ENCODE measurements at places on chromosomes 2 and 18. TPM values are rescaled to one million over a fixed set of nuclear protein-coding genes. Genes with fewer than 3 reads are reported as not detected.
A peak's percentile ranks its signal among the peaks of the same experiment; 100 is the strongest.

The SLC38A11 gene
- 1.6 TPM for total RNA-seq

The CDH7 gene
- total RNA-seq = not detected

The IL37 gene
- not detected for total RNA-seq

The RTP5 gene
- total RNA-seq = not detected

The AGXT gene
- 1.6 TPM for total RNA-seq

The UGT1A7 gene
- total RNA-seq = not detected

The ZNF385B gene
- total RNA-seq = under 0.01 TPM

DNA sequence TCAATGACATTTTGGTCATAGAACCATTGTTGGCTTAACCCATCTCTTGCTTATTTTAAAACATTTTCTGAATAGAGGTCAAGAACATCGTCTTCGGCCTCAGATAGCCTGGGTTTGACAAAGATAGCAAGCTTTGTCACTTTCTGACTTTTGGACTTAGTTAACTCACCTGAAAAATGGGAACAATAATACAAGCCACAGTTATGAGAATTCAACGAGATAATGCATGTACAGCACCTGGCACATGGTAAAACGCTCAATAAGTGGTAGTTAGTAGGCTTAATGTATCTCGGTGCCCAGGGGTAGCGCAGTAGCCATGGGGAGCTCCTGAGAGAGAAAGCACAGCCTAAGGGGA is 446 bp upstream of the COPS7B start:
- H3K27ac ChIP-seq = peak overlapping the region; percentile 61
- H3K27me3 ChIP-seq = no peaks in the 10 kb centered on the region
- no peak for DNase-seq
- H3K4me1 ChIP-seq = peaks cover 52% of the 10 kb centered on the region
- peak overlapping the region; percentile 91 for H3K4me3 ChIP-seq

DNA sequence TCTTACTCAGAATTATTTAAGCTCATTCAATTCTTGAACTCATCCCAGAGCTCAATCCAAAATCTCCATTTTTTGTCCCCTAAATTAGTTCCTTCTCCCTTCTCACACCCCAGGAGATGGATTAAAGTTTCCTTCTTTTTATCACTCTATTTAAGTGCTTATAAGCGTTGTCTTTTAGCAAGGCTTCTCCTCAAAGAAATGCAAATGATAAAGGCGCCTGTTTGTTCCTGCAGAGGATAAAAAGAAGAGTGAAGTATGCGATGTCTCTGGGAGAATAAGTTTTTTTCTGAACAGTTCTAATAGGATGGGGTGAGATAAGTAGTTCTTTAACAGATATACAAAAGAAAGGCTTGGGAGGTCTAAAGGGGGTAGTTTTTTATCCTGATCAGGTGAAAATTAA is 303.3 kb downstream of the CNTNAP5 start:
- H3K4me3 ChIP-seq = no peak overlapping the region
- H3K36me3 ChIP-seq = no peaks in the 10 kb centered on the region
- H3K4me1 ChIP-seq = no peaks in the 10 kb centered on the region

DNA sequence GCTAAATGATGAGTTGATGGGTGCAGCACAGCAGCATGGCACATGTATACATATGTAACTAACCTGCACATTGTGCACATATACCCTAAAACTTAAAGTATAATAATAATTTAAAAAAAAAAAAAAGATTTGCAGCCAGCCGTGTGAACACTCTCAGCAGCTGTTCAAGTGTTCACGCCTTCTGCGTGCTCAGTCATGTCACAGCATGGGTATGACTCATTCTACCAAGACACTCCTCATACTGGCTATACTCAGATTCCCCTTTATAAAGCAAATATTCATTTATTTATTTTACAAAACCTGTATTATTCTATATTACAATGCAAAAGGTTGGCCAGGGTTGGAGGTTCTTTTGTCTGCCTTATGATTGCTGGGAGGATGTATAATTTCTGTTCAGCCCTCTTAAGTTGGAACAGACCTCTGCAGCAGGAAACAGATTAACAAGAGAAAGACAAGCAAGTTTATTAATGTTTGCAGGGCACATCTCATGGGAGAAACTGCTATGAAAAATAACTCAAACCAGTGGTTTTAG is 1230.6 kb upstream of the CHAC2 start:
- no peaks in the 10 kb centered on the region for H3K36me3 ChIP-seq
- DNase-seq = no peak
- H3K27ac ChIP-seq = no peak overlapping the region
- H3K4me1 ChIP-seq = no peaks in the 10 kb centered on the region

DNA sequence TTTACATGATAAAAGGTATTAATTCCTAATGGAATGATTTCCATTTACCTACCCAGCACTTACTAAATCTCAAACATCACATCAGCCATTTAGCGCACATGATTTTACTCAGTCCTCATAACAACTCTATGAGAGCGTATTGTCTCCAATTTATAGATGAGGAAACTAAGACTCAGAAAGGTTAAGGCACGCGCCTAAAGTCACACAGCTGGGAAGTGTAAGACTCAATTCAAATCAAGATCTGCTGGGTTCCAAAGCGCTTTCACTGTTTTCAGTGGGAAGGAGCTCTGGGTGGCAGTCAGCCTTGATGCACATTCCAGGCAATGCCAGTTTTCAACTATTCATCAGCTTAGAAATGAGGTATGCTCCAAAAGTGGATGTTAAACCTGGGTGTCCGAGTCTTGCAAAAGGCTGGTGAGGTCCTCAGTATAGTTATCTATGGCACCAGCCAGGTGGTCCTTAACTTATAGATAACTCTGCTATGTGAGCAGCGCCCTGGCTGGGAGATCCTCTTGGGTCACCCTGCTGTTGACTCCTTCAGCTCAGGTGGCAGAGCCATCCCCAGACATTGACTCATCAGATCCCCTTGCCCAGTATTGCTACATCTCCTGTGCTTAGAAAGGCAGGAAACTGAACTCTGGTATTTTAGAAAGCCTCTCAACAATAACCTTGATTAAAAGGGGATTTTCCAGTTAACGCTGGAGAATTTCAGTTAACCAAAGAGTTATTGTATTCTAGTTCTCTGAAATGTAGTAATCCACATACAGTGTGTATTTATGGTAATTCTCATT is 47.1 kb downstream of the SLC4A1AP start:
- no peak overlapping the region for H3K27ac ChIP-seq
- H3K4me1 ChIP-seq = peaks cover 31% of the 10 kb centered on the region
- no peaks in the 10 kb centered on the region for H3K36me3 ChIP-seq
- no peaks in the 10 kb centered on the region for H3K27me3 ChIP-seq
- no peak overlapping the region for H3K4me3 ChIP-seq

DNA sequence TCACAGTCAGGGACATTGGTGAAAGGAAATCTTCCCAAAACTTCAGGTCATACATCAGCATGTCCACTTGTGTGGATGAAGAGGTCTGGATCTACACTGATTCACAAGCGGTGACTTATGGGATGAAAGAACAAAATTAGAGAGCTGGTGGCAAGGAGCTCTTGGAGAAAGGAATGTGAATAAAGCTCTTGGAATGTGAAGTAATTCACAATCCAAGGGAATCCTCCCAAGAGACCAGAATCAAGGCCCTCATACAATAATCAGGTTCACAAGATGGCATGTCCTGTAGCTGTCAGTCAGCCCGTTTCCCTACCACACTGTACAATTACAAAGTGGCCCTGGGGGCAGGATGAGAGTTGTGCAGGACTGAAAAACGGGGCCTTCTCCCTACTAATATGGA is 96.2 kb downstream of the MRPS9 start:
- H3K4me3 ChIP-seq = no peak overlapping the region
- H3K27me3 ChIP-seq = no peaks in the 10 kb centered on the region
- no peak overlapping the region for H3K27ac ChIP-seq
- DNase-seq = no peak
- no peaks in the 10 kb centered on the region for H3K4me1 ChIP-seq
- no peaks in the 10 kb centered on the region for H3K36me3 ChIP-seq

DNA sequence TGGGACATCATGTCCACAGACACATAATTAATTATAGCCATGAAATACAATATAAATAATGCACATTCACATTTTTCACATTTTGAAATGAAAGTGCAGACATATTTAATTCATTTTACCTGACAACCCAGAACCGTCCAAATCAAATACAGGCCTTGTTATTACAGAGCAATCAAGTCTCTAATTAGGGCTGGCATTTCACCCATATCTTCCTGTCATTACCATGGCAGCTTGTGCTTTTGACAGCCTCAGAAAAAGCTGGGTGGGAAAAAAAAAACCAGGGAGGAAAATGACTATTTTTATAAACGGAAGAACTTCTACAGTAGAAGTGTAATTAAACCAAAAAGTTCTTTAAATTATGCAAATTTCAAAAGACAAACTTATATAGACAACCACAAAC is 436.4 kb downstream of the FBXO15 start:
- H3K4me3 ChIP-seq = no peak overlapping the region
- no peak for DNase-seq
- no peaks in the 10 kb centered on the region for H3K36me3 ChIP-seq
- no peak overlapping the region for H3K27ac ChIP-seq
- H3K4me1 ChIP-seq = no peaks in the 10 kb centered on the region
- no peaks in the 10 kb centered on the region for H3K27me3 ChIP-seq

DNA sequence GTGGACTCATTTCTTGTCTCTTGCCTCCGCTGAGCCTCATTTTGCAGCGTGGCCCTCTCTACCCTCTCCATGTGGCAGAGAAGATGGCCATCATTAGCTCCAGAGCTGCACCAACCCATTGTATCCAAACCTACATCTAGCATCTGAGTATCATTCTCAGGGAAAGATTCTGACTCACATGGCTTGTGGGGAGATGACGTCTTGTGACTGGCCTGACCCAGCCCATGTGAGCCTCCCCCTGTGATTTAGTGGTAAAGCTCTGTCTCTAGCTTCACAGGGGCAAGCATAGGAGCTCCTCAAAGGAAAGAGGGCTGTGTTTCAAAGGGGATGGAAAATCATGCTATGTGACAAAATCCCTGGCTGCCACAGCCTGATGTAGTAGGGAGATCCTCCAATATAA is 87.4 kb upstream of the RBMS1 start:
- no peak for DNase-seq
- H3K27ac ChIP-seq = no peak overlapping the region
- H3K4me3 ChIP-seq = no peak overlapping the region

- H3K27ac ChIP-seq = no peak overlapping the region
- no peak overlapping the region for H3K4me3 ChIP-seq
- H3K36me3 ChIP-seq = no peaks in the 10 kb centered on the region
- peak; percentile 88 for DNase-seq
- peaks cover 24% of the 10 kb centered on the region for H3K4me1 ChIP-seq
These were observed 3.4 kb upstream of the DUSP2 start for GRCh38 chr2:96148410-96149217.

DNA sequence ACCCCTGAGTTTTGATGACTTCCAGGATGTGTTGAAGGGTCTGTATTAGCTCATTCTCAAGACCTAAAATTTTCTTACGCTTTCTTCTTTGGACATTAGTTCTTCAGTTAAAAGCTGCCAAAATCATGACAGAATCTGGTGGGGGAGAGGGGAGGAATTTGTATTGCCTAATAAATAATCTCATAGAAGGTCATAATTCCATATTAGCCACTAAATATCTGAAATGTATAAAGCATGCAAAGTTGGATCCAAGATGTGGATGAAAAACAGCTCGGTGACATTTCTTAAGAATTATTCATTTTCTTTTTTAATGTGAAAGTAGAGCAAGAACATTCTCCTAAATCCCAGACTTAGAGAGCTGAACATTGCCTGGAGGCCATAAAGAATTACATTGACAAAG is 120.1 kb downstream of the MMADHC start:
- no peak overlapping the region for H3K27ac ChIP-seq
- H3K27me3 ChIP-seq = no peaks in the 10 kb centered on the region
- H3K36me3 ChIP-seq = no peaks in the 10 kb centered on the region
- no peak for DNase-seq
- no peak overlapping the region for H3K4me3 ChIP-seq

GRCh38 chr2:182915369-182916326 is 49.2 kb upstream of the FRZB start:
- no peaks in the 10 kb centered on the region for H3K36me3 ChIP-seq
- H3K27ac ChIP-seq = no peak overlapping the region
- H3K4me1 ChIP-seq = no peaks in the 10 kb centered on the region
- no peak for DNase-seq

- no peaks in the 10 kb centered on the region for H3K27me3 ChIP-seq
- no peak overlapping the region for H3K27ac ChIP-seq
- peaks cover 9% of the 10 kb centered on the region for H3K4me1 ChIP-seq
- no peaks in the 10 kb centered on the region for H3K36me3 ChIP-seq
- H3K4me3 ChIP-seq = no peak overlapping the region
- DNase-seq = no peak
These were observed 10.6 kb upstream of the TEX51 start for GRCh38 chr2:126888046-126888445.

DNA sequence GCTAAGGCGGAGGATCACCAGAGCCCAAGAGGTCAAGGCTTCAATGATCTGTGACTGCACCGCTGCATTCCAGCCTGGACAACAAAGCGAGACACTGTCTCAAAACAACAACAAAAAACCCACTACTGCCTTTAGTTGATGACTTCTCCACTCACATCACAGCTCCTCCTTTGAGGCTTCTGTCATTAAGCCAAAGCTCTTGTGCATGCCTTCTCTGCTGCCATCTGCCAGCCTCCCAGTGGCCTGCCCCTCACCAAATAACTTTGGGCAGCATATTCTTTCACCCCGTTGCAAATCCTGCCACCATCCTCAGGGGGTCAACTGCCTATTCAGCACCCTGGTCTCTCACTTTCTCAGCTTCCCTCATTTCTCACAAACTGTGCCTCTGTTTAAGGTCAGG is 27.5 kb downstream of the OSBPL1A start:
- no peak overlapping the region for H3K27ac ChIP-seq
- no peaks in the 10 kb centered on the region for H3K4me1 ChIP-seq
- H3K4me3 ChIP-seq = no peak overlapping the region
- H3K36me3 ChIP-seq = no peaks in the 10 kb centered on the region
- H3K27me3 ChIP-seq = no peaks in the 10 kb centered on the region
- DNase-seq = no peak

- no peak overlapping the region for H3K27ac ChIP-seq
- no peak overlapping the region for H3K4me3 ChIP-seq
- peaks cover 5% of the 10 kb centered on the region for H3K4me1 ChIP-seq
These were observed 62.9 kb downstream of the AFTPH start for GRCh38 chr2:64586883-64587481.

- DNase-seq = peak; percentile 83
- no peak overlapping the region for H3K27ac ChIP-seq
- H3K4me3 ChIP-seq = no peak overlapping the region
- no peaks in the 10 kb centered on the region for H3K27me3 ChIP-seq
- H3K4me1 ChIP-seq = no peaks in the 10 kb centered on the region
These were observed 80.9 kb downstream of the XDH start for GRCh38 chr2:31333527-31334183.

- no peak overlapping the region for H3K27ac ChIP-seq
- no peaks in the 10 kb centered on the region for H3K36me3 ChIP-seq
- no peak overlapping the region for H3K4me3 ChIP-seq
- H3K4me1 ChIP-seq = no peaks in the 10 kb centered on the region
- DNase-seq = no peak
- H3K27me3 ChIP-seq = no peaks in the 10 kb centered on the region
These were observed 53.0 kb downstream of the EPHA4 start for GRCh38 chr2:221518935-221519625.

DNA sequence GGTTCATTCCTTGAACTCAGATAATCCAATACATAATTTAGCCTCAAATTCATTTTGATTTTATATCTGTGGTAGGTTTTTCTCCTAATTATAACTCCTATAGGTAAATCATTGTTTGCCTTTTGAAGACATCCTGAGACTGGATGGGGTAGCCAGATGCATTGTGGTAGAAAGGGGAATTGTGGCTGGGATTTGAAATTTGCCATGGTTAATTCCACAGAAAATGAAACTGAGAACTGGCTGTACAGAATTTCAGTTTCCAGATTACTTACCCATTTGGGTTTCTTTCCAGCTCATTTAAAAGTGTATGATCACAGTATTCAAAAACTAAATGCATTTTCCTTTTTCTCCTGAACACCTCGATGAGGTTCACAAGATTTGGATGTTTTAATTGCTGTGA is 18.2 kb downstream of the CDKL4 start:
- no peaks in the 10 kb centered on the region for H3K36me3 ChIP-seq
- peaks cover 9% of the 10 kb centered on the region for H3K4me1 ChIP-seq
- no peak overlapping the region for H3K4me3 ChIP-seq
- no peaks in the 10 kb centered on the region for H3K27me3 ChIP-seq
- no peak for DNase-seq
- no peak overlapping the region for H3K27ac ChIP-seq
